Aorta (tissue), 5 donors: ENCODE measurements at places on chromosomes 2 and 18. TPM values are rescaled to one million over a fixed set of nuclear protein-coding genes. Genes with fewer than 3 reads are reported as not detected.
A peak's percentile ranks its signal among the peaks of the same experiment; 100 is the strongest.

- DNase-seq: no peak
These were observed 93.1 kb downstream of the CABLES1 start for GRCh38 chr18:23228102-23229061.

- no peak for DNase-seq
These were observed 151.2 kb downstream of the PRPF40A start for GRCh38 chr2:152565884-152566727.

DNA sequence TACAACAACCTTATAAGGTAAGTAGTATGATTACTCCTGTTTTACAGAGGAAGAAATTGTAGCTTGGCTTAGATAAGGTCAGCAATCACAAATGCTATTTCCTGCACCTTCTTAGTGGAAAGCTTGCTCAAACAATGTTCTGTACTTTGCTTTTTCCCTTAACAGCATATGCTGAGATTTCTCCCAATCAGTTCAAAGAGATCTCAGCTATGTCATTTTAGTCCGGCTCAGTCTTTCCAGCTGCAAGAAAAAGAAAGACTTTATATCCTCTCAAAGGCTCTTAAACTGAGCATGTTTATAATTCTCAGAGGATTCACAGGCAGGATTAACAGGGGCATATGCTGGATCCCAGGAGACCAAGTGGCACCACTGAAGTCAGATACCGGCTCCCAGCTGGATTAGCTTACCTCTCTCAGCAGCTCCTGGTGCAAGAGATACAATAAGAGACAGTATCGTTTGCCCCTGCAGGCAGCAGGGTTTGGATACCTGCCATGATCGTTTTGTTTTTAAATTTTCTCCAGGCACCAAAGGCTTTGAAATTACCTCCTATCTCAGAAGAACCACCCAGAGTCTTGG is 29.5 kb downstream of the KIAA2012 start:
- DNase-seq: no peak

DNA sequence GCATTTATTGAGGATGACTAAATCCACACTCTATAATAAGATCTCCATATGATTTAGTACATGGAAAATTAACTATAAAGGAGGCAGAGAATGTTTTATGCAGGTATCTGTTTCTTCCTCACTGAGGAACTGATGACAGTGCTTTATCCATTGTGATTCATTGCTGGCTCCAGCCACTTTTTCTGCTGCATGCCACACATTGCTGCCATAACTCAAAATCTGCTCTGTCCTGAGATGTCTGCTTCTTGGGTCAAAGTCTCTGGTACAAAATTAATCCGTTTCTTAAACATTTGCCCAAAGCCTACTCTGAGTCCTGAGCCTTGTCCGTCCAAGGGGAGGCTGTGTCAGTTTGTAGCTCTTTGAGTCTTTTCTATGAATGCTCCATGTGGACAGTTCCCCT is 15.5 kb upstream of the ARHGAP28 start:
- no peak for DNase-seq

- no peak for DNase-seq
These were observed 34.9 kb downstream of the MGAT5 start for GRCh38 chr2:134288814-134289213.

Gene SRBD1
- total RNA-seq: 14.5 TPM

- DNase-seq: no peak
These were observed 16.5 kb upstream of the MTCL1 start for GRCh38 chr18:8688816-8689215.

Gene TMEM182
- 4.5 TPM for total RNA-seq

GRCh38 chr2:144529841-144530240 is 9.9 kb upstream of the ZEB2 start:
- no peak for DNase-seq

DNA sequence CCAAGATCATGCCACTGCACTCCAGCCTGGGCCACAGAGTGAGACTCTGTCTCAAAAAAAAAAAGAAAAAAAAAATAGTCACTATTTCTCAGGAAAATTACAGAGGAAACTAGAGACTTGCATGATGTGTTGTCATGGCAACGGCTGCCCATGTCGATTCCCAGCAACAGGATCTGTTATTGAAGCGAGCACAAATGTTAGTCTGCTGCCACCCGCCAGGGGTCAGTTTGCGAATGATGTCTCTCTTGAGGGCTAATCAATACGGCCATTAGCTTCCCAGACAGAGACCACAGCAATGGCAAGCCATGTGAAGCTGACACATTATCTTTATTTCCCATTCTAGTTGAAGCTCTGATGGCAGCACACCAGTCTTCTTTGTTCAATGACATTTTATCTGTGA is 32.4 kb upstream of the ACYP2 start:
- no peak for DNase-seq

DNA sequence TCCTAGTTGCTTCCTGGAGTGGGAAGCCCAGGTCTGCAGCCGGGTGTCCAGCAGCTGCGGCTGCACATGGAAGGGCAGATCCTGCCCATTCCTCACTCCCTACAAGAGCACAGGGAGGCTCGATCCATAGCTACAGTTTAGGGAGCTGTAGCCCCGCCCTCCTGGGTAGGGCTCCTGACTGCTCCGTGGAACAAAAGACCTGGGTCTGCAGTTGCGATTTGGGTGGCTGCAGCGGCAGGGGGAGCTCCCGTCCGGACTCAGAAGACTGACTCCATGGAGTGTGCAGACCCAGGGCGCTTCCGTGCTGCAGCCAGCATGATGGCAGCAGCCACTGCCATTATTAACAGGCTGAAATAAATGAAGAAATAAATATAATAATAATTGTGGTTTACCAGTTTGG is 157.3 kb downstream of the CTNNA2 start:
- DNase-seq: no peak

DNA sequence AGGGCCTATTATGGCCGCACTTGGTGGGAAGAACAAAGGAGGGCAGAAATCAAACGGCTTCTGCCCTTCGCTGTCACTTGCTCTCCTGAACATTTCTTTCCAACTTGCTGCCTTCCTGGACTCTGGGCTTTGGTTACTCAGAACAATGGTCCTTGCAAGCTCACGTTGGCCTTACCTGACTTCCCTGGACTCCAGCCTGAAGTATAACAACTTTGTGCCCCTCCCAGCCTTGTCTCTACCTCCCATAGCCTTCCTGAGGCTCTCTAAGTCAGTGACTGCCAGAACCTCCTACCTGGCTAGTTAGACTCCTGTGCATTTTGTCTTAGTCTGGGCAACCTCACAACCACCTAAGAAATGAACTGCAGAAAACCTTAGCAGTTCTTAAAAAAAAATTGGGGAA is 30.2 kb upstream of the ITPRID2 start:
- no peak for DNase-seq

GRCh38 chr2:177239932-177240630 is 24.4 kb downstream of the NFE2L2 start:
- no peak for DNase-seq

DNA sequence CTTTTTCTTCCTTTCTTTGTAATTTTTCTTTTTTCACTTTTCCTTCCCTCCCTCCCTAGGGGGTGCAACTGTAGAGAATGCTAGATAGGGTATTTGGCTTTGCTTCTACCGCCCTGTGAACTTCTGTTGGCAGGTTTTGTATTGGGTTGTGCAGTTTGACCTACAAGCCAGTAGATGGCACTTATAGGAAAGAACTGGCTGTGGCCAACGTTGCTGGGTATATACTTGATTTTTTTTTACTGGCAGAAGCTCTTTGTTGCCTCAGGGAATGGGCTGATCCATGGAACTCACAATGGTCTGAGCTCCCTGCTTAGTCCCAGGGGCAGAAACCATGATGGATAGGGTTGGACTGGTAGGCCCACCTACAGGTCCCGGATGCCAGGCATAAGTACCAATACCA is 1019.5 kb upstream of the LRRTM1 start:
- DNase-seq: no peak

GRCh38 chr18:45050712-45051601 is 370.3 kb downstream of the SETBP1 start:
- no peak for DNase-seq

GRCh38 chr18:56632070-56633022 is 6.0 kb downstream of the TXNL1 start:
- DNase-seq: no peak

- no peak for DNase-seq
These were observed 191.5 kb downstream of the ZFP36L2 start for GRCh38 chr2:43034921-43035320.

DNA sequence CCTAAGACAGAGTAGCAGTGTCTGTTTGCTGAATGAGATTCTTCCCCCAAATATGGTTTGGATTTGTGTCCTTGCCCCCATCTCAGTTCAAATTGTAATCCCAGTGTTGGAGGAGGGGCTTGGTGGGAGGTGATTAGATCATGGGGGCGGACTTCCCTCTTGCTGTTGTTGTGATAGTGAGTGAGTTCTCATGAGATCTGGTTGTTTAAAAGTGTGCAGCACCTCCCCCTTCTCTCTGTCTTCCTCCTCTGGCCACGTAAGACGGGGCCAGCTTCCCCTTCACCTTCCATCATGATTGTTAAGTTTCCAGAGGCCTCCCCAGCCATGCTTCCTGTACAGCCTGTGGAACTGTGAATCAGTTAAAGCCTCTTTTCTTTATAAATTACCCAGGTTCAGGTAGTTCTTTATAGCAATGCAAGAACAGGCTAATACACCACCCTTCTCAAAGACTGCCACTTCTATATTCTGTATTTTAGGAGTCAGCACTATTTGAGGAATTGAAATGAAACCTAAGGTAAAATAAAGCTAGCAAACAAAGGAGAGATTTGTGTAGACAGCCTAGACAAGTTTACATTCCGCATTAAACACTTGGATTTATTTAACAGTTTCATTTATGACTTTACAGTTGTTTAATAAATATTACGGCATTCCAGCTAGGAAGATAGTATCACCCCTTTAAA is 21.6 kb downstream of the FBXO36 start:
- no peak for DNase-seq

- no peak for DNase-seq
These were observed 42.8 kb upstream of the CYTIP start for GRCh38 chr2:157486596-157487270.

DNA sequence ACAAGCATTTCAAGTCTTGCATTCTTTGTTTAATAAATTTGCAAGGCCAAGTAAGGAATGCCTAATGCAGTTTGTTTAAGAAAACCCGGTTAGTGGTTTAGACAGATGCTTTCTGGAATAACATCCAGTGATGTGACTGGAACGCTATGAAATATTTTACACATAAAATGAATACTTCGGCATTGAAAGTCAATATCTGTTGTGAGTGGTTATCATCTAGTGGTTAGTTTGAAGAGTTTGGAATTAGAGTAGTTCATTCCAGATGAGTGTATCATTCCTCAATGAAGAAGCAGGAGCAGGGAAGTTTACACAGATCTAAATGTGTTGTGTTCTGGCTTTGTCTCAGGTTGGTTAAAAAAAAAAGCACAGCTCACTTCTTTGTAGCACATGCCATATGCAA is 608.0 kb upstream of the PIK3C3 start:
- DNase-seq: no peak

DNA sequence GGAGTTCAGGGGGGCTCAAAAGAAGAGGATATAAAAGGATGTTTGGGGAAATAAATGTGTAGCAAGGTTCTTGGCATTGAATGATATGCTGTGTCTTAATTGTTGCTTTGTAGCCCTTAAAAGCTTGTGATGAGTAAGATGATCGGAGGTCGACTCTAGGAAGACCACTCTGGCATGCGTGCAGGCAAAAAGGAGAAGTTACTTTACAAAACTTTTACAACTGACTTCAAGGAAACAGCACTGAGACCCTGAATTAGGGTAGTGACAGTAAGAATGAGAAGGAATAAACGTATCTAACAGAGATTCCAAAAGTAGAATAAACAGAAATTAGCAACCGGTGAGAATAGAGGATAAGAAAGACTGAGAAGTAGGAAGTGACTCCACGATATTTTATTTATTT is 228.7 kb upstream of the TANK start:
- no peak for DNase-seq

GRCh38 chr2:43152741-43153647 is 73.4 kb downstream of the ZFP36L2 start:
- no peak for DNase-seq

DNA sequence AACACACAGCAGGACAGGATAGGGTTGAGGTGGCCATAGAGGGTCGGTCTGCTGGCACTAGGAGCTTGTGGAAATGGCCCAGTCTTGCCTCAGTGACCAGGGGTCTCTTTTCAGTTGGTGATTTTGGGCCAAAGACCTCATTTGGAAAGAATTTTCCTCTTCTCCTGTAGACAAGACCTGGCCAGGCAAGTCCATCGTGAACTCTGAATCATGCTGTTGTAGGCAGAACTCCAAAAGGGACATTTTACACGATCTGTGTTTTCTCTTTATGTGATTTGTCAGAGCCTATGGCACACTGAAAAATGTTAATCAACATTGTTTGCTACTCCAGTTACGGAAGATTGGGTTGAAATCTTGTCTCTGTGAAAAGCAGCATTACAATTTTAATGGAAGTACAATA is 126.1 kb upstream of the PXDN start:
- no peak for DNase-seq

DNA sequence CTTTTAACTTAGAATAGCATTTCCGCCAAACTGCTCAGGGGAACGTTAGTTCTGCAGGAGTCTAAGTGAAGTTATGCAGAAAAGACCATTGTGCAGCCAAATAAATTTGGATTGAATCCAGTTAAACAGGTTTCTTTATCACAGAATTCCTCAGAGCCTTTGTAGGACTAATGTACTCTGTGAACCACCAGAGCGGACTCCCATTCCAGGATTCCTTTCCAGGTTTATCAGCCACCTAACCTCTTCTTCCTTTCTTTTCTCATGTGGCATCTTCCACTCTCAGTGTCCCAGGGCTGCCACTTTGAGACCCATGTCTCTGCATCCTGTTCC is 350.4 kb downstream of the TSN start:
- no peak for DNase-seq

- DNase-seq: no peak
These were observed 911.4 kb upstream of the ZEB2 start for GRCh38 chr2:145431181-145431951.

Gene CCDC141
- total RNA-seq: 3.9 TPM

GRCh38 chr18:35045121-35045520 is 3.9 kb downstream of the MAPRE2 start:
- DNase-seq: no peak

DNA sequence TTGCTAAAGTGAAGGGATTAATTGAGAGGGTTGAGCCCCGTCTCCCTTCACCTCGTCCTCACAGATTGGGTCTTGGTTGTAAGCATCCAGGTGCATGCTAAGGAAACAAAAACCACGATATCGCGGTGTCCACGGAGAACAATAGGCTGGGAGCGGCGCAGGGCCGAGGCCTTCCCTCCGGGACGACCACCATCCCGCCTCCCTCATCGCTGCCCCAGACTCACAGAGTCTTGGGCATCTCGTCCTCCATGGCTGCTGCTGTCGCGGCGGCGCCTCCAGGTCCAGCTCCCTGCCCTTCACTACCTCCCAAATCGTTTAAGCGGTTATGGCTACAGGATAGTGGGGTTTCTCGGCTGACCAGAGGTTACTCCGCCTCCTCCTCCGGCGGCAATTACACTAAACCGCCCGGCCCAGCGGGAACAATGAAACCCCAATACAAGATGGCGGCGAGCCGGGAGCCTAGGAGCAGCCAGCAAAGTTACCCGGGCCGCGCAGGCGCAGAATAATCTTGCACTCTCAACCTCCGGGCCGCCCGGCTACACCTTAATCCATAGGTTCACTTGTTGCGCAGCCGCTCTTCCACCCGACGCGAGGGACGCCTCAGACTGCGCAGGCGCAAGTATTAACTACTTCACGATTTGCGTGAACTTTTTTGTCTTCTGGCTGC is at the start of gene TIA1:
TSS of gene TIA1 (minus strand) at position 448 of the 667 bp plus-strand sequence. CDS start at position 250, 198 bp downstream.
- DNase-seq: peak; percentile 99

Gene FSHR
- total RNA-seq: not detected
